ENCODE measurements at places on chromosomes 4 and X.

GRCh38 chr4:174134361-174134760 is 149.1 kb downstream of the FBXO8 start:
- H3K4me1 ChIP-seq, result peaks cover 52% of the 10 kb centered on the region
- H3K27me3 ChIP-seq, result peaks cover 2% of the 10 kb centered on the region
- H3K27ac ChIP-seq, result no peak overlapping the region
- no peaks in the 10 kb centered on the region for H3K36me3 ChIP-seq

DNA sequence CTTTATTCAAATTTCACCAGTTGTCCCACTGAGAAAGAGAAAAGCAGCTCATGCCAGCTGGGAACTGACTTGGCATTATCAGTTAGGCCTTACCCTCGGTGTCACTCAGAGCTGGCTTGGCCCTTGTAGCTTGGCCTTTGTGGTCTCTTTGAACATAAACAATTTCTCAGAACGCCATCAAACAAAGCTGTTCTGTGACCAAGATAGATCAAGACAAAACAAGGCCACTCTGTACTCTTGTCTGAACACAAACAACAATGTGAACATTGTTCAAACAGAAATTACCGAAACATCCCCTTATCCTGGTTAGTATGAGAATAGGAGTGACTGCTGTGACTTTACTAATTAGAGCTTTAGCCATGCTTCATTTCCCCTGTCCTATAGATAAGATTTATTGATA is 57.2 kb downstream of the DIPK2B start:
- no peaks in the 10 kb centered on the region for H3K4me1 ChIP-seq
- no peak overlapping the region for H3K27ac ChIP-seq
- H3K27me3 ChIP-seq, result peaks cover 31% of the 10 kb centered on the region

DNA sequence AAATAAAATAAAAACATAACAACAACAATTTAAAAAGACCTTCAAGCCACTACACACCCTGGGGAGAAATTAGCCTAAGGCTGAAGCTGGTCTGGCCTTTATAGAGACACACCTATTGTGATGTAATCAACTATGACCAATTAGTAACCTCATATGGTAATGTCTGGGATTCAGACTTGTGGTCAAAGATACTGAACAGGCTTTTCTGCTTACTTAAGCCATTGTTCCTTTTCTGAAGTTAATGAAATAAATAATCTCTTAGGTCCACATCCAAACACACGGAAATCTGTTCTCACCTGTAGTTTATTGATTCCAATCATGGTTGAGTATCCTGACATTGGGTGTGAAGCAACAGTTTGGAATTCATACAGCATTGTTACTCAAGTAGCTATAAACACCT is 152.5 kb downstream of the PLS3 start:
- no peaks in the 10 kb centered on the region for H3K4me1 ChIP-seq
- no peak overlapping the region for H3K4me3 ChIP-seq
- no peaks in the 10 kb centered on the region for H3K36me3 ChIP-seq
- no peak for DNase-seq
- H3K27ac ChIP-seq, result no peak overlapping the region

- H3K36me3 ChIP-seq, result no peaks in the 10 kb centered on the region
- H3K27ac ChIP-seq, result no peak overlapping the region
- H3K27me3 ChIP-seq, result no peaks in the 10 kb centered on the region
- H3K4me1 ChIP-seq, result peaks cover 27% of the 10 kb centered on the region
Measured at GRCh38 chr4:78293821-78294301, 236.7 kb downstream of the FRAS1 start.

All from lung (tissue), 17 donors.